SHP77 (cell line): ENCODE measurements at places on chromosomes 3 and 15.
A peak's percentile ranks its signal among the peaks of the same experiment; 100 is the strongest.

GRCh38 chr15:27850050-27850449 lies 249.1 kb downstream of the OCA2 start:
- DNase-seq, result no peak

DNA sequence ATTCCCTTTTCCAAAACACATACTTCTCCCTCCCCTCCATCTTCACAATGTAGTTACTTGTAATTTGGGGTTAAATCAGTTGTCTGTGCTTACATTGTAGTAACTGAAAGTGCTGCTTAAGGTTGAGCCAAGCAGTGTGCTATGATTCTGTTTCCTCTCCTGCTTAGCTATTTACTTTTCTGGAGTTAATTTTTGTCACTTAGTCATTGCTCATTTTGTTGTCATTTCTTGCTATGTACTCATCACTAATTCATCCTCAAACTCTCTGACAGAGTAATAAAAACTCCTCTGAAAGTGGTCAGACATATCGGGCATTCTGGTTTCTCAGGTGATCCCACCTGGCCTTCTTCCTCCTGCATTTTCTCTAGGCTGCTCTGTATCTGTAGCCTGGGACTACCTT lies 80.7 kb downstream of the PPARG start:
- DNase-seq, result no peak

GRCh38 chr3:28726840-28727239 lies 378.2 kb upstream of the AZI2 start:
- DNase-seq, result peak; percentile 45

DNA sequence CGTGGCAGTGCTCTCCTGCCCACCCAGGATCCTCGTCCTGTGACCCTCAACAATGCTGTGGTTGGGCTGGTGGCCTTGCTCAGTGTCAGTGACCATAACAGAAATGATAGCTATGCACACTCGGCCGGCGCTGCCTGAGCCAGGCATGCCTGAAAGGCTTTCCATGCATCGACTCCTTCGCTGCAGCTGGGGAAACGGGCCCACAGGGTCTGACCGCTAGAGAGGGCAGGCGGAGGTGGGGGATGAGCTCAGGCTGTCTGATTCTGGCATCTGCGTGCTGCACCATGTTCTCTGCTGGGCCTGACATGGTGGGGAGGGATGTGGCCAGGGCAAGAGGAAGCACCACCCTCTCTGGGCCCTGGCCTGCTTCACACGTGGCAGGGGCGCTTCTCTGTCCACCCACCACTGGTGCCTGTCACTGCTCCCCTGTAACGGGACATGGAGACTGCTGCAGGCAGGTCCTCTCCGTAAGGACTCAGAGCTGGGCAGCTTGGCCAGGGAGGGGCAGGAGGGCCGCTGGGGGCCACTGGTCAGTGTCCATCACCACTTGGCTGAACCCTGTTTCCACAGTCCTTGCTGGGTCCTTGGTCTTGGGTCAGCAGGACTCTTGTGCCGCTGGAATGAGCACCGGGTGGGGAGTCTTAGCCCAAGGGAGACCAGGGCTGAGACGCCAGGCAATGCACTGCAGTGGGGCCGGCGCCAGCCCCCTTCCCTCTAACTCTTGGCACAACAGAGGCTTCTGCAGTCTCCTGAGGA lies 64.1 kb upstream of the RPL32 start:
- no peak for DNase-seq

GRCh38 chr3:7798276-7798675 lies 703.3 kb upstream of the LMCD1 start:
- no peak for DNase-seq

- no peak for DNase-seq
These were observed 21.1 kb upstream of the ST6GAL1 start for GRCh38 chr3:186909078-186909853.

GRCh38 chr3:123623346-123623880 lies 38.6 kb upstream of the HACD2 start:
- DNase-seq, result no peak

- DNase-seq, result no peak
These were observed 6.7 kb downstream of the ADPRH start for GRCh38 chr3:119585856-119586570.

- no peak for DNase-seq
These were observed 65.4 kb downstream of the KCNH8 start for GRCh38 chr3:19213603-19214220.

DNA sequence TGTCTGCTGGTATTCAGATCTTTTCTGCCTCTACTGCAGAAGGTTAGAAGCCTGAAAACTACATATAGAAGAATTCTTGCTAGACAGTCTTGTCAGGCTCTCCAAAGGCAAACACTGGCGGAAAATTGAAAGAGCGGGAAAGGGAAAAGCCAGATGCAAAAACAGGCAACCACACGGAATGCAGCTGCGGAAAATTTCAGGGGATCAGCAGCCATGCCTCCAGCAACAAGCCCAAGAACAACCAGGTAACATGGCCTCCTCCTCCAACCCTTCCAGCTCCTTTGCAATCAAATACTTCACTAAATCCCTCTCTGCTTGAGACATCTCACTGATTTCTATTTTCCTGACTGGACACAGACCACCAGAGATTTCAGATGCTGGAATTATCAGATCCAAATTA lies 9.6 kb downstream of the UBP1 start:
- DNase-seq, result no peak

- DNase-seq, result no peak
These were observed 60.6 kb upstream of the ADAMTS9 start for GRCh38 chr3:64748244-64748904.

DNA sequence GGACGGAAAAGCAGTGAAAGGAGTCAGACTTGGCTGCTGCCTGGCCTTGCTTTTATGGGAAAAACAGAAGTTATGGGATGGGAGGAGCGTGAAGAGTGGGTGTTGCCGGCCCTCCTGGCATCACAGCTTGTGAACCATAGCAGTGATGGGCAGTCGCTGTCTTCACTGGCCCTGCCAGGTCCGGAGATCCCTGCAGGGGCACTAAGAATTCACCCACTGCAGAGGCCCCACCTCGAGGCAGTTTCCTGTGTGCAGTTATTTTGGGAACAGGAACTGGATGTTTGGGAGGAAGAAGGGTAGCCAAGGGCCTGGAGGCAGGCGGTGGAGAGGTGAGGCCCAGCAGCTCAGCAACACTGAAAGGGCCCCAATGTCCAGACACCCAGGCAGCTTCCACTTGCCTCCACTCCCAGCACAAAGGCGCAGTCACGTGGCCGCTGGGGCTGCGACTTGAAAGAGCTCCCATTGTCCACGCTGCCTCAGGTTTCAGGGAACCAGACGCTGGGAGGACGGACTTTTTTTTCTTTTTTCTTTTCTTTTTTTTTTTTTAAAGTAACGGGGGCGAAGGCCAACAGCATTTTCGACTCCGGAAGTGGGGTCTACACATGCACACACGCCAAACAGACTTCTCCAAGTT lies 255.6 kb downstream of the ZNF621 start:
- DNase-seq, result peak; percentile 54

- no peak for DNase-seq
These were observed 429.6 kb downstream of the LPP start for GRCh38 chr3:188583341-188584161.

- DNase-seq, result no peak
These were observed 13.4 kb upstream of the TBC1D5 start for GRCh38 chr3:17755836-17756235.

- no peak for DNase-seq
These were observed 495.5 kb upstream of the CFAP20DC start for GRCh38 chr3:59545374-59545773.

GRCh38 chr3:183455089-183455488 lies 26.7 kb upstream of the MCF2L2 start:
- DNase-seq, result no peak

GRCh38 chr15:59473226-59473625 lies 35.2 kb downstream of the FAM81A start:
- no peak for DNase-seq

- DNase-seq, result no peak
These were observed 47.4 kb upstream of the WNT7A start for GRCh38 chr3:13927295-13927694.

GRCh38 chr15:38547255-38547997 lies 17.2 kb downstream of the RASGRP1 start:
- no peak for DNase-seq

GRCh38 chr15:55590788-55591187 lies 2.6 kb upstream of the PYGO1 start:
- no peak for DNase-seq

- no peak for DNase-seq
These were observed 183.5 kb downstream of the SUCNR1 start for GRCh38 chr3:152056987-152057386.

GRCh38 chr3:189239616-189240015 lies 67.8 kb downstream of the TPRG1 start:
- no peak for DNase-seq

DNA sequence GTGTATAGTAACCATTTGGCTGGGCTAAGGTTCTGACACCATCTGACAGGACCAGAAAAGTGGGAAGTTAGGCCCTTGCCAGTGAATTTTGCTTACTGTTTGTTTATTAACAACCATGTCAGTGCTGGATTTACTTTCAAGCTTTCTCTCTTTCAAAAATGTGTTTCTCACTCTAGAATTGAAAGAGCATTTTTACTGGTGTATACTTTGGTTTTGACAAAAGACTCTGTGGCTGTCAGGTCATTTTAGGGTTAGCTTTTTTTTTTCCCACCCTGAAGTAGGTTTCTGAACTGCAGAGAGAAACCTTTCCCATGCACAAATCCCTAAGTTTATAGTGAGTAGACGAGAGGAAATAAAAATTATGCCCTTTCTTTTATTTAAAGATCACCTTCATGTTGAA lies 230.0 kb upstream of the TBC1D5 start:
- DNase-seq, result no peak

- peak; percentile 19 for DNase-seq
These were observed 63.9 kb downstream of the TMCC1 start for GRCh38 chr3:129829640-129830039.

- no peak for DNase-seq
These were observed 211.3 kb upstream of the NSMCE3 start for GRCh38 chr15:29480949-29481348.

GRCh38 chr3:60610441-60611112 lies 640.7 kb downstream of the FHIT start:
- no peak for DNase-seq

DNA sequence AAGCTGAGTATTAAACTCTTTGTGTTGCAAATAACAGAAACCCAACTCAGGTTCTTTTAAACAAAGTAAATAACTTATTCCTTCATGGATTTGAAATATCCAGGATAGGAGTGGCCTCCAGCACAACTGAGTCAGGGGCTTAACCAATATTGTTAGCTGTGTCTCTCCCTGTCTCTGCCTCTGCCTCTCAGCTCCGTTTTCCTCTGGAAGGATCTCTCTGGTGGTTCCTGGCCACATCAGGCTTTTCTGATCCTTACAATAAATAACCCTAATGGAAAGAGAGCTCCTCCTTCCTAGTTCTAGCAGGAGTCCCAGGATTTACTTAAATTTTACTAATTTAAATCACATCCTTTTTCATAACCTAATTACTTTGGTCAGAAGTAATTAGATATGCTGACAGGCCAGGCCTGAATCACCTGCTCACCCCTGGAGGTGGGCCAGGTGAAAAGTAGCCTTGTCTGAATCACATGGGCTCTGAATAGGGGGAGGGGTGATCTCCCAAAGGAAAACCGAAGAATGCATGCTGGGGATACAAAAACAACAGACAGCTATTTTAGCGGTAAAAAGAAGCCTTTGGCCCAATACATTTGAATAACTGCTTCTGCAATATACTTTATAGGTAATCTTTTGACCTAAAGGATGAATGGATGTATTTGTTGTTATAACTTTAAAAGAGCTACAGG lies 75.4 kb downstream of the REC114 start:
- peak; percentile 17 for DNase-seq

GRCh38 chr3:70882104-70882503 lies 569.7 kb upstream of the MDFIC2 start:
- peak; percentile 4 for DNase-seq

GRCh38 chr15:82664021-82664420 lies 16.9 kb upstream of the CPEB1 start:
- no peak for DNase-seq

DNA sequence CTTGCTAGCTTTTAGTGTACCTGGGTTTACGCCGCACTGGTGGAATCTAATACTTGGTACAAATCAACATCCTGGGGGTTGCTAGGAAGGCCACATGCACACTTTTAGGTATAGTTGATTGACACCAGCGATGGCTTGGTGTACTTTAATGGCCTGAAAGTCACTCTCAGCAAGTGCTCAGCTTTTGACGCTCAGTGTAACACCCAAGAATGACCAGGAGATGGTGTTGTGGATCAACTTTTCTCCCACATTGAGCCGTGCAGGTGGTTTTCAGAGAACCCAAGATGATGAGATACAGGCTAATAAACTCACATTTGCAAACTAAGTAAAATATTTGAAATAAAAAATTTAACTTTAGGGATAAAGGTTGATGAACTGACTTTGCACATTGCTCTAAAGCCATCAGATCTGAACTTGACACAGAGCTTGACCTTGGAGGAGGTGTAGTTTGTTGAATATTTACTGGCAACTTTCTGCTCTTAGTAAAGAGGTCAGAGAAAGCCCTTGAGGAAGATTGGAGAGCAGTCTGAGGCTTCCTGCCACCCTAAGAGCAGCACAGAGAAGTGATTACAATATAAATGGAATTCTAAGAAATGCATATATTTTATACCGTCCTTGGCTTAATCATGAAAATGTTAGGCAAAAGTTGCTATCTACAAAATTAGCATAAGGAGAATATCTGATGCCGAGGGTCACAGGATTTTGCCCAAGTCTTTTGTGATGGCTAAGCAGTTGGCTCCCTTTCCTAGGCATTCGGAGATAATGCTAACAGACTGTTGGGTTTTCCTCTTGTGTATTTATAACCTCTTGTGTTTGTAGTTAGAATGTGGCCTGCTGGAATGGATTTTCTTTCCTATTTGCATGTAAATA lies 143.4 kb upstream of the RASGRP1 start:
- peak; percentile 13 for DNase-seq

GRCh38 chr3:113441051-113441770 lies at the start of gene CFAP44:
Gene CFAP44 (minus strand): TSS chr3:113441493. CDS start chr3:113433664, 7,829 bp downstream.
- DNase-seq, result no peak

DNA sequence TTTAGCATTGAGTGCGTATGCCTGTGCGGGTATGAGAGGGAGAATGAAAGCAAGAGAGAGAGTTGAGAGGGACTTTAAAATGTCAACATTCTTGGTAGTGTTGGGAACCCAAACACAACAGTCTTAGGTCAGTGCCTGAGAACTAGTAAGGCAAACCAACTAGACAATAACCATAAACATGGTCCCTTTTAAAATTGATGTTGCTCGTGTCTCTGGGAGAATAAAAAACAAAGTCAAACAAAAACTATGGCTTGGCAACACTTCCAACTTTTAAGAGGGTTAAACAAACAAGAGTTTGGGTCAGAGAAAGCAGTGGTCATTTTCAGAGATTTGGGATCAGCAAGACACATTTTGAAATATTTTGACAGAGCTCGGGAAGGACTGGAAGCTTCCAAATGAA lies 146.7 kb upstream of the THBS1 start:
- no peak for DNase-seq
